H9 (cell line): ENCODE measurements at places on chromosomes 4 and X.
A peak's percentile ranks its signal among the peaks of the same experiment; 100 is the strongest.

GRCh38 chr4:124711471-124712371, 811 bp downstream of the ANKRD50 start:
- DNase-seq = peak; percentile 84

GRCh38 chr4:99669084-99669483, 11.5 kb upstream of the C4orf54 start:
- DNase-seq = no peak

GRCh38 chrX:120334151-120334550, 22.9 kb upstream of the TMEM255A start:
- DNase-seq = no peak

DNA sequence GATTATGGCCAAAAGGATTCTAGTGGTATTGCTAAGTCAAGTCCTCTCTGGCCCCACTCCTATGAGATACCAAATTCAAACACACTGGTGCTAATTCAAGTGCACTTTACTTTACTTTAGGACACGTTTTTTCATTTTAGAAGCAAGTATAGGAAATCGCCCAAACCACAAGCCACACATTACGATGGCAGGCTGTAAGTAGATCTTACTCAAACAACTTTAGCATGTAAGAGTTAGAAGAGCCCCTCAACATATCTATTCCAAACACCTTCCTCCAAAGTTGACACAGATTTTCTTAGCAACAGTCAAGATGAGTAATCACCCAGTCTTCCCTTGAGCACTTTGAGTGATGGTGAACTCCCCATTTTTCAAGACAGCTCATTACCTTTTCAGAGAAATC, 43.6 kb downstream of the DRD5 start:
- DNase-seq = no peak

DNA sequence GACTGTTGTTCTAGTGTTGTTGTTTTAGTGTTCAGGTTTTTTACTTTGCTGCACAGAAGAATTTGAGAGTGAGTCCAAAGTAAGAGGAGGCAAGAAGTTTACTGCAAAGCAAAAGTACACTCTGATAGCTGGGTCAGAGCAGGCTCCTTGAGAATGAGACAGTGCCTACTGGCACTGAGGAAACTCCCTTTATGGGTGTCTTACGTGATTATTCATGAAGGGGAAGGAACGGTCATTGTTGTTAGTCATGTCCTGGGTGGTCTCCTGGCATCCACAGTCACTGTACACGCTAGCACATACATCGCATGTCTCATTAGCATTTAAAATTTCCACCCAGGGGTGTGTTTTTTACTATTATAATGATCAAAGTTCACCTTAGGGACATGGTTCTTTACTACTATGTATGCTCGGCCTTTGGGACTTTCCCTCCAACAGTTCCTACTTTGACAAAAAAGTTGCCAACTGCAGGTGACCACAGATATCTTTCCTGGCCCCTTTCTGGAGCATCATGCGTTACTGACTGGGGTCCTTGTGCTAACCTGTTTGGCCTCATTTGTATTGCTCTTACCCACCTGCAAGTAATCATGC, 688.9 kb upstream of the AMOT start:
- DNase-seq = no peak

DNA sequence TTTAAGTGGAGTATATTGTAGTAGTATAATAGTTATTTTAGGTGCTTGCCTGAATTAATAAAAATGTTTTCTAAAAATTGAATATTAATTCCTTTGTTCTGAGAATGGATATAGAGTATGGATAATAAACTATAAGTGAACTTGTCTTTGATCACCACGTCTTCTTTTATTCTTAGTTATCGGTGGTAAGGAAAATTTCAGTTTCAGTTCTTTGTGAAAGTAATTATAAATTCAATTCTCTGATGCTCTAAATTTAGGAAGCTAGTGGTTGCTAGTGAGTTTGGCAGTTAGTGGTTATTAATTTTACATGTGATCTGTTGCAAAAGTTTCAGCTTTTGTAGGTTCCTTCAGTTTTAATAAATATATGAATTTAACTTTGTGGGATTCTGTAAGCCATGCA, 30.8 kb downstream of the MRPL1 start:
- no peak for DNase-seq

DNA sequence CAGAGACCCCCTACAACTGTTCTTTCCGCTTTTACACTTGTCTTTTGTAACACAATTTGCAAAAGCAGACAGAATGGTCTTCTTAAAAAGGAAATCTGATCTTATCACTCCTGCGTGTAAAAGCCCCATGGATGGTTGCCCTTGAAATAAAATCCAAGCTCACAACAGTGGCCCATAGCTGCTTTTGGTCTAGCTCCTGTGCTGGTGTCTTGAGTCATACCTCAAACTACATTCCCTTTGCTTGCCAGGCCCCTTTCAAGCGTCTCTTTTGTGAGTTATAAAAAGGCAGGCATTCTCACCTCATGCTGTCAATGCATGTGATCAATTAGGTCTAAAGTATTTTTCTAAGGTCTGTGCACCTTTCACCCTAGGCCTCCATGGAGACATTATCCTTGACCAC, 27.6 kb downstream of the HPGD start:
- DNase-seq = no peak

DNA sequence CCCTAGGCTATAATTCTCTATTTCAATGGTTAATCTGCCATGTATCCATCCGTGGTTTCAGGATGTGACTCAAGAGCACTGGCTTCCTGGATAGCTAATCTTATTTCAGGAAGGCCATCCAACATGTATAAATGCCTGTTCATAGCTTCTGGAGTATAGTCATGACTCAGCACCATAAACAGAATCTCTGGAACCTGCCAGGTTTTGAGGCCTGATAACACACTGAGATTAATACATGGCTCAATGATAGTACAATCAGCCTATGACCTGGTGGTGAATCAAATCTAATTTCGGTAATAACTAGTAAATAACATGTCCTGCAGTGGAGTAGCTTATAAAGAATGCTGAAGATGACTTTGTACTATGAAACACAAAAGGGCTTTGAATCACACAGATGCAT, 5.7 kb upstream of the IL13RA2 start:
- no peak for DNase-seq

DNA sequence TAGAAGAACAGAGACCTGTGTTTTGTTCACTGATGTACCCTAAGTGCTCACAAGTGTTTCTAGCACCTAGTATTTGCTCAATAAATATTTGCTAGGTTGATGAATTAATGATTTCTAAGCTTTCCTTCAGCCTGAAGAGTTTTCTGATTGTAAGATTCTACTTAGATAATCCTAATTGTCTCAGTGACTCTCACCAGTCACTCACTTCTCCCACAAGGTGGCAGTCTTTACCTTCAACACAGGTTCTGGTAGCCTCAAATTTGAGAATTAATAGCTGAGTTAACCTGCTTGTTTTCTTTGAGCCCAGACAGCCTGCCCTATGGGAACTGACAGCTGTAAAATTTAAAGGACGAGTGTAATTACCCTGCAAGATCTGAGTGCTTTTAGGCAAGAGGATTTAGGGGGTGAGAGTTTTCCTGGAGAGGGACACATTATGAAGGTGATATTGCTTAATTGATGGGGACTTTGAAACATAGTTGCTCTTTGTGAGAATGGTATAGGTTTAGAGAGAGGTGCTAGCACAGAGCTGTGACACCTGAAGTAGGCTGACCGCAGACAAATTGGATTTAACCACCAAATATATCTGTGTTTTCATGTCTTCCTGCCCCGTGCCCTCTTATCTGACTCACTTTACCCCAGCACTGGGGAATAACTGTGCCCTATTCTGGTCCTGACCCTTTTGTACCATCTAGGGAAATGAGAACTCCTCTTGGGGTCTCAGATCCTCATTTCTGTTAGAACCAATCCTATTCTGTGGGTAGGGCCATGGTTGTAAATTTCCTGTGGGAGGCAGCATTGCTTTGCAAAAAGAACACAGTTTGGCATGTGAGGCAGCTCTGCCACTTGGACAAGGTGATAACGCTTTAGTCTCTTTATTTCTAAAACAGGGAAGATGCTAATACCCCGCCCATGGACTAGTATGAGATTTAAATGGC, 27.7 kb downstream of the CD38 start:
- peak; percentile 46 for DNase-seq

DNA sequence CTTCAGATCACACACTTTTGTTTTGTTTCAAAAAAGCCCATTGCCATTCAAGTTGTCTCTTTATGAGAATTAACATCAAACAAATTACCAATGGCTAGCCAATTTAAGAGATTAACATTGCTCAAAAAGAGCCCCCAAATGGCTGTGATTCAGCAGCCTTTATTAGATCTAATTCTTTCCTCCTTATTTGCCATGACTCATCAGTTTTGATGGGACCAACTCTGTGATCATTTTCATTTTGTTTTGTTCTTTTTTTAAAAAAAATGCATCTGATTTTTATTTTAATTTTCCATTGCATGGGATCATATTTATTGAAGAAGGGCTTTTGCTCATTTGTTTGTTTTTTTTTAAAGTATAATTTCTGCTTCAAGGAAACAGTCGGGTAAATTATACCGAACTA, 161.6 kb upstream of the FRMPD4 start:
- no peak for DNase-seq

- DNase-seq = no peak
Measured at GRCh38 chrX:131861088-131861787, 161.9 kb upstream of the STK26 start.

GRCh38 chrX:50442426-50443116, 28.1 kb downstream of the DGKK start:
- DNase-seq = no peak

GRCh38 chrX:109959356-109959871, 43.5 kb upstream of the TMEM164 start:
- no peak for DNase-seq

- no peak for DNase-seq
Measured at GRCh38 chr4:168656055-168656660, 159.3 kb downstream of the PALLD start.

GRCh38 chr4:76691807-76692582, 205.9 kb downstream of the SOWAHB start:
- DNase-seq = no peak

DNA sequence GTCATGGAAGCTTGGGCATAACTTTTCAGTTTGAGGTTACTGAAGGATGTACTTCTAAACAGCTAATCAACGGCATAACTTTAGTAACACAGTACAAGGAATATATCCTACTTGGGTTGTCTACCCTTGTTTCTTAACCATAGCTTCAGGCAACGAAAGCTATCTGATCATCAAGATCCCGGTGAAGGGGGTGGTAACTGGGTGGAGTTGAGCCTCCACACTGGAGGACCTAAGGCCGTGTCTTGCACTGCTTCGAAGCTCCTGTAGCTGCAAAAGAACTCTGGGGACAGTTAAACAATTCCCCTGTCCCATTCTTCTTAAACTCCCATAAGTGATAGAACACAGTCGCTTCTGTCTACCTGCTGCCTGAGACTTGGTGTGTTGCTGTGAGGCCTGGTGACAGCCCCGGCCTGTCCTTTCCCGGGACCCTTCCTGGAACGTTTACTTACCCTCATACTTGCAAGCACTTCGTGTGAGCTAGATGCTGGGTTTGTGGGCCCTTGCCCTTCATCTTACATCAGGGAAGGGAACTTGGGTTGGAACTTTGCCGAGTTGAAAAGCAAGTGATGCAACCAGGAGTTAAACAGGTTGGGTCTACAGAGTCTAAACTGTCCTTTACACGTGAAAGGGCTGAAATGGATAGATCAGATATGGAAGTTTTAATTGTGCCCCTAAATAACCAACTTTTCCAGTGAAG, 5.8 kb upstream of the WDR1 start:
- DNase-seq = no peak

GRCh38 chrX:155148724-155149537, 67.3 kb upstream of the VBP1 start:
- DNase-seq = no peak

- DNase-seq = no peak
Measured at GRCh38 chrX:108696690-108697089, 39.7 kb downstream of the IRS4 start.

GRCh38 chr4:54289316-54289715, 60.2 kb downstream of the PDGFRA start:
- no peak for DNase-seq

DNA sequence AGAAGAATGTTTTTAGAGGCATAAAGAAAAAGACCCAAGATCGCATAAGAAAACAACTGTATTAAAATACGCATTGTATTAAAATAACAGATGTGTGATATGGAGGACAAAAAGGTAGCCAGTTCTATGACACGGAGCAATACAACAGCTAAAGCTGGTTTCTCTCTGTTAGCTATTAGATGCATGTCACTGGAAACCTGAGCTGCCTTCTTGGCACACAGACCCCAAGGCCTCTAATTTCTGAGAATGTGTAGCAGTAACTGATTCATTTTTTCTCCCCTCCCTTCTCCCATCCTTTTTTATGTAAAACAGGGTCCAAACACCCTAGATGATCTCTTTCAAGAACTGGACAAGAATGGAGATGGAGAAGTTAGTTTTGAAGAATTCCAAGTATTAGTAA, 4.1 kb downstream of the S100G start:
- no peak for DNase-seq

GRCh38 chrX:78452356-78452755, 124.9 kb upstream of the CYSLTR1 start:
- DNase-seq = no peak

DNA sequence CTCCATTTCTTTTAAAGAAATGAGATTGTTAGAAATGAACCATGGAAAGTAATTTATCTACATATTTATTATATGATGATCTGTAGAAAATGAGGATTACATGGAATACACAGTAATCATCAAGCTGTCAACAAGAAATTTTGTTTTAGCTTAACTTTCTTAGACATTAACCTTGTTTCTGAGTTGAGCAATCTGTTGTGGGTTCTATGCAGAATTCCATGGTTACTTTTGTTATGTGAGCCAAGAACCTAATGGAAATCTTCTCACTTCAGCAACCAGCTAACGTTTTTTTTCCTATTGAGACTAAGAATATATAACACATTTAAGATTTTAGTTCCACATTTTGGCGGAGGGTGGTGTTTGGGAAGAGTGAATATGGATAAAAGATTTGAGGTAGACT, 136.1 kb upstream of the SLC4A4 start:
- DNase-seq = no peak

DNA sequence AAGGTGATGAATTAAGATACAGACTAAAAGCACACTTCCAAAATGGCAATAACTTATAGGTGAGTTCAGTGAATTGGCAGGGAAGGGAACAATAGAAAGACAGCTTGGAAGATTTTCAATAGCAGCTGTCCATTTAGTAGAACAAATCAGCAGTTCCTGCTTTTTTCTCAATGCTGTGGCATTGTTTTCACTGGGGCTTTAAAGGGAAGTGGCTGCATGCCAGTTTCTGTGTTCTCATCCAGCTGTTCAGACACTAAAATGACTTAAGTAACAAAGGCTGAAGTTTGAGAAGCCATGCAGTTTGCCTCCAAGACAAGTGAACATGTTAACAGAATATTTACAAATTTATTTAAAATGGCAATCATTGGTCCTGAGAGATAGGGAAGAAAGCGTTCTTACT, 291.9 kb downstream of the FAM47A start:
- no peak for DNase-seq
